ENCODE measurements at places on chromosomes 5 and 9. TPM values are rescaled to one million over a fixed set of nuclear protein-coding genes. Genes with fewer than 3 reads are reported as not detected.

DNA sequence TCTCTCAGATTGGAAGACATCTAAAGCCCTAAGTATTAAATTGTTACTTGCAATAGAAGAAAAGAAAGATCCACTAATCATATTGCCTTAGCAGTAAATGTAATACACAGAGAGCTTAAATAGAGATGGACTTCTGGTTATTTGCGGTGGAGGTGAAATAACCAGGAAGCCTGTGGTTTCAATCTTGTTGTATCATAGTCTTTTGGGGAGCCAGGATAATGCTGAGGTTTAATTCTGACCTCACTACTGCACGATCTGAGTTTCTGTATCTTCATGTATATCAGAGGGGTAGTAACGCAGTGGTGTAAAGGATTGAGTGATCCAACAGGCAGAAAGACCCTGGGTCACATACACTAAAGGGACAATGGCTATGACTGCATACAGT, 71.7 kb downstream of the ANKRD55 start:
- no peaks in the 10 kb centered on the region for H3K36me3 ChIP-seq
- H3K27ac ChIP-seq: no peak overlapping the region
- no peak overlapping the region for H3K4me3 ChIP-seq

GRCh38 chr5:40605295-40605958, 74.3 kb upstream of the PTGER4 start:
- DNase-seq: no peak
- peak overlapping the region; percentile 42 for H3K4me3 ChIP-seq
- H3K27me3 ChIP-seq: no peaks in the 10 kb centered on the region
- peaks cover 1% of the 10 kb centered on the region for H3K36me3 ChIP-seq

DNA sequence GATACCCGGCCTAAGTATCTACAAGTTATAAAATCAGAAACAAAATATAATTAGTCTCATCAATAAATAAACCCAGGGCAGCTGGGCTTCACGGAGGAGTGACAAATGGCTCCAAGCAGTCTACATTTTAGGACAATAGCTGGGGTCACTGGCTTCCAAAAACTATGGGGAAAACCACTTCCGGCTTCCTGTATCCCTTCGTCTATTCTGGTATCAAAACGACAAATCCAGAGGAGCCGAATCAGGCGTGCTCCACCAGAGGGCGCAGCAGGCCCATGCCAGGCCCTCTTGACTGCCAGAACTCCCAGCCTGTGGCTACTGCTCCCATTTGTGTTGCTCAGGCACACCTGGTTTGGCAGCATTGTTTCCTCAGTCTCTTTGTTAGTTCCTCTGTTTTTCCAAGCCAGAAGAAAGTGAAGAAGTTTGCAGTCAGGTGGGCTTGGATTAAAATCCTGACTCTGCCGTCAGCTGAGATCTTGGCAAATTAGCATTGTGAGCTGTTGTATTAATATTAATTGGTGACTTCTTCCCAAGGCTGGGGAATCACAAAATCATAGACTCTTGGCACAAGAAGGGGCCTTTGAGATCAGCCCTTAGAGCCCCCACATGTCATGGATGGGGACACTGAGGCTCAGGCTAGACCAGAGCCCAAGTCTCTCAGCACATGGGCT, 11.6 kb upstream of the RAB14 start:
- H3K4me3 ChIP-seq: no peak overlapping the region
- H3K36me3 ChIP-seq: no peaks in the 10 kb centered on the region
- no peak overlapping the region for H3K27ac ChIP-seq
- peaks cover 16% of the 10 kb centered on the region for H3K4me1 ChIP-seq

DNA sequence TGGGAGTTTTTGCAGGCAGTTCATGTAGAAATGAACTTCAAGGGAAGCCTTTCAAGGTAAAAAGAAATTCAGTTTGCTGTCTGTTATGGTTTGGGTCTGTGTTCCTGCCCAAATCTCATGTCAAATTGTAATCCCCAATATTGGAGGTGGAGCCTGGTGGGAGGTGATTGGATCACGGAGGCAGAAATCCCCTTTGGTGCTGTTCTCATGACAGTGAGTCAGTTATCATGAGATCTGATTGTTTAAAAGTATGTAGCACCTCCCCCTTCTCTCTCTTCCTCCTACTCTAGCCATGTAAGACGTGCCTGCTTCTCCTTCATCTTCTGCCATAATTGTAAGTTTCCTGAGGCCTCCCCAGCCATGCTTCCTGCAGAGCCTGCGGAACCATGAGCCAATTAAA, 341.4 kb downstream of the ARHGEF28 start:
- no peak overlapping the region for H3K4me3 ChIP-seq
- peaks cover 3% of the 10 kb centered on the region for H3K27me3 ChIP-seq
- DNase-seq: no peak
- H3K4me1 ChIP-seq: no peaks in the 10 kb centered on the region

GRCh38 chr9:20649381-20649780, 27.1 kb upstream of the MLLT3 start:
- H3K27me3 ChIP-seq: peaks cover 23% of the 10 kb centered on the region
- no peak for DNase-seq
- H3K4me3 ChIP-seq: no peak overlapping the region
- H3K4me1 ChIP-seq: no peaks in the 10 kb centered on the region
- H3K27ac ChIP-seq: no peak overlapping the region
- no peaks in the 10 kb centered on the region for H3K36me3 ChIP-seq

GRCh38 chr5:135128361-135128760, 94.3 kb upstream of the PITX1 start:
- no peaks in the 10 kb centered on the region for H3K36me3 ChIP-seq
- H3K4me1 ChIP-seq: peaks cover 3% of the 10 kb centered on the region
- H3K27me3 ChIP-seq: no peaks in the 10 kb centered on the region
- no peak for DNase-seq
- H3K27ac ChIP-seq: no peak overlapping the region

The PRLR gene
- total RNA-seq: not detected

The MAMDC2 gene
- total RNA-seq: not detected

DNA sequence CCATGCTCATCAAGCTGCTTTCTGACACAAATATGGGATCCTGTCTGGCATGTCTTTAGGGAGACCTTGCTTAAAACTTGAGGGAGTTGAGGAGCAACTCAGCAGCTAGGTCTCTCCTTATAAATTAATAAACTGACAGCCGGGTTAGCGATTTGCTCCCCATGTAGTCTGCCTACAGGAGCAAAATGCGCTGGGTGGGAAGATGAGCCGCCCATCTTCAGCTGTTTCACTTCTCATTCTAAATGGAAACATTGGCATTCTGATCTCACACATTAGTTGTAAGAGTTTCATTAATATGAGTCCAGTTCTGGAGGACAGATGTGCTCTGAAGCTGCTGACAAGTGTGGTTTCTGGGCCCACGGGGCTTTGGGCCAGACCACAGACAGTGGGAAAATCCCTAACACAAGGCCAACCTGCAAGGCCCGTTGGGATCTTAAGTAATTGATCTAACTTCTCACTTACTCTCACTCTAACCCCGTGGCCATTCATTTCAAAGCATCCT, 197.0 kb downstream of the MCTP1 start:
- H3K4me1 ChIP-seq: no peaks in the 10 kb centered on the region
- peak; percentile 31 for DNase-seq
- H3K27ac ChIP-seq: no peak overlapping the region
- no peak overlapping the region for H3K4me3 ChIP-seq
- no peaks in the 10 kb centered on the region for H3K36me3 ChIP-seq
- H3K27me3 ChIP-seq: peaks cover 7% of the 10 kb centered on the region

GRCh38 chr5:169970339-169970738, 10.0 kb downstream of the INSYN2B start:
- no peak overlapping the region for H3K27ac ChIP-seq
- no peaks in the 10 kb centered on the region for H3K27me3 ChIP-seq
- DNase-seq: no peak
- no peak overlapping the region for H3K4me3 ChIP-seq

GRCh38 chr5:72637058-72637457, 129.8 kb upstream of the ZNF366 start:
- no peaks in the 10 kb centered on the region for H3K4me1 ChIP-seq
- no peak for DNase-seq
- no peaks in the 10 kb centered on the region for H3K36me3 ChIP-seq
- no peak overlapping the region for H3K4me3 ChIP-seq
- peaks cover 2% of the 10 kb centered on the region for H3K27me3 ChIP-seq

The SIGMAR1 gene
- total RNA-seq: 128 TPM

GRCh38 chr5:57692582-57693487, 210.2 kb upstream of the ACTBL2 start:
- H3K36me3 ChIP-seq: no peaks in the 10 kb centered on the region
- DNase-seq: peak; percentile 48
- no peak overlapping the region for H3K4me3 ChIP-seq
- H3K27ac ChIP-seq: no peak overlapping the region

- no peaks in the 10 kb centered on the region for H3K36me3 ChIP-seq
- peaks cover 38% of the 10 kb centered on the region for H3K27me3 ChIP-seq
Observed at GRCh38 chr9:104927216-104927911, 591 bp downstream of the ABCA1 start.

DNA sequence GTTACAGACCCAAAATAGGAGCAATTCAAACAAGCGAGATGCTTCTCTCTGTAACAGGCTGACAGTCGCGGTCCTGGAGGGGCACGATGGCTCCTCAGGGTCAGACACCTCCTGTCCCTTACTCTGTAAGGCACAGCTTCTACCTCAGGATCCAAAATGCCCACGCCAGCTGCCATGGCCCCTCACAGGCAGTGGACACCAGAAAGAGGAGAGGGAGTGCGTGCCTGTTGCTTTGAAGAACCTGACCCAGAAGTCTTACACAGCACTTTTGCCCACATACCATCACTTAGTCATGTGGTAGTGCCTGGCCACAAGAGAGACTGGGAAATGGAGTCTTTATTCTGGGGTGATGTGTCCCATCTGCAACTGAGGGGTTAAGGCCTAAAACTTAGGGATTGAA, 11.6 kb upstream of the ABL1 start:
- H3K27me3 ChIP-seq: no peaks in the 10 kb centered on the region
- H3K4me3 ChIP-seq: no peak overlapping the region
- DNase-seq: no peak
- H3K4me1 ChIP-seq: no peaks in the 10 kb centered on the region
- peaks cover 3% of the 10 kb centered on the region for H3K36me3 ChIP-seq
- H3K27ac ChIP-seq: no peak overlapping the region

The C5orf46 gene
- not detected for total RNA-seq

- no peaks in the 10 kb centered on the region for H3K4me1 ChIP-seq
- DNase-seq: no peak
- no peaks in the 10 kb centered on the region for H3K27me3 ChIP-seq
- no peak overlapping the region for H3K4me3 ChIP-seq
- no peak overlapping the region for H3K27ac ChIP-seq
Observed at GRCh38 chr5:174355208-174355612, 309.7 kb downstream of the NSG2 start.

The PROP1 gene
- not detected for total RNA-seq

- H3K4me1 ChIP-seq: peaks cover 14% of the 10 kb centered on the region
- H3K27ac ChIP-seq: no peak overlapping the region
- H3K36me3 ChIP-seq: peaks cover 20% of the 10 kb centered on the region
Observed at GRCh38 chr5:76733049-76733417, 17.1 kb downstream of the F2R start.

GRCh38 chr9:92480291-92480771, 2.0 kb downstream of the ASPN start:
- H3K27me3 ChIP-seq: no peaks in the 10 kb centered on the region
- DNase-seq: no peak
- H3K4me3 ChIP-seq: no peak overlapping the region
- H3K27ac ChIP-seq: no peak overlapping the region
- peaks cover 5% of the 10 kb centered on the region for H3K4me1 ChIP-seq

DNA sequence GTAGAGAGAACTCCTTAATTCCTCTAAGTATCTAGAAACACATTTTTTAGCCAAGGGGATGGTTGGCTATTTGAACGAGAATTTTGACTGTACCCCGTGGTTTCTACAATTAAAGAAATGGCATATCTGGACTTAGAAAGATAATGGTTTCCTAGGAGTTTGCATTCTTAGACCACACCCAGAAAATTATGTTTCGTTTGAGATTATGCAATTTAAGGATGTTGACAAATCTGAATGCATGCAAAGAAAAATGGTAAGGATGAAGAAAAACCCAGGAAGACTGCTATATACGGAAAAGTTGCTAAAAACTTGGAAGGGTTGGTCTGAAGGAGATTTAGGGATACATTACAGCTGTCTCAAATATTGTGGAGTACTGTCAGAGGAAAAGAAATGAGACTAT, 538.5 kb upstream of the WWC1 start:
- no peaks in the 10 kb centered on the region for H3K4me1 ChIP-seq
- no peak for DNase-seq
- no peak overlapping the region for H3K4me3 ChIP-seq
- H3K27me3 ChIP-seq: no peaks in the 10 kb centered on the region
- no peak overlapping the region for H3K27ac ChIP-seq
- H3K36me3 ChIP-seq: no peaks in the 10 kb centered on the region

GRCh38 chr9:77194423-77194822, 17.1 kb downstream of the VPS13A start:
- DNase-seq: no peak
- no peak overlapping the region for H3K27ac ChIP-seq
- H3K4me3 ChIP-seq: no peak overlapping the region
- H3K4me1 ChIP-seq: peaks cover 23% of the 10 kb centered on the region
- H3K27me3 ChIP-seq: no peaks in the 10 kb centered on the region
- peaks cover 3% of the 10 kb centered on the region for H3K36me3 ChIP-seq

- DNase-seq: no peak
- no peak overlapping the region for H3K4me3 ChIP-seq
- no peaks in the 10 kb centered on the region for H3K36me3 ChIP-seq
- no peaks in the 10 kb centered on the region for H3K27me3 ChIP-seq
- H3K4me1 ChIP-seq: no peaks in the 10 kb centered on the region
- no peak overlapping the region for H3K27ac ChIP-seq
Observed at GRCh38 chr9:116877072-116877471, 190.0 kb downstream of the TRIM32 start.

- no peaks in the 10 kb centered on the region for H3K36me3 ChIP-seq
- H3K27ac ChIP-seq: no peak overlapping the region
- DNase-seq: peak; percentile 7
Observed at GRCh38 chr5:67699560-67699959, 503.0 kb upstream of the CD180 start.

The PDE6A gene
- not detected for total RNA-seq

The PCDHGB3 gene
- total RNA-seq: 0.40 TPM

The FOXD4 gene
- not detected for total RNA-seq

The STKLD1 gene
- 0.33 TPM for total RNA-seq
